ENCODE measurements at places on chromosomes 3 and 15.

GRCh38 chr15:47484059-47484458 is 233.2 kb upstream of the SEMA6D start:
- DNase-seq, result no peak

GRCh38 chr3:119538772-119539171 is 20.6 kb downstream of the CD80 start:
- no peak for DNase-seq

GRCh38 chr3:40191251-40191650 is 118.3 kb upstream of the EIF1B start:
- DNase-seq, result no peak

DNA sequence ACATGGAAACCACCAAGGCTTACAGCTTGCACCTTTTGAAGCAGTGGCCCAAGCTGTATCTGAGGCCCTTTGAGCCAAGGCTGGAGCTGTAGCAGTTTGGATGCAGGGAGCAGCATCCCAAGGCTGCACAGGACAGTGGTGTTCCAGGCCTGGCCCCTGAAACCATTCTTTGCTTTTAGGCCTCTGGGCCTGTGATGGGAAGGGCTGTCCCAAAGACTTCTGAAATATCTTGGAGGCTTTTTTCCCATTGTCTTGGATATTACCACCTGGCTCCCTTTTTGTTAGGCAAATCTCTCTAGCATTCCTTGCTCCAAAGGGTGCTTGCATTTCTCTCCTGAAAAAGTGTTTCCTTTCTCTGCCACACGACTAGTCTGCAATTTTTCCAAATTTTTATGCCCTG is 302.8 kb upstream of the MDFIC2 start:
- DNase-seq, result no peak

GRCh38 chr3:101143012-101143411 is 149.8 kb upstream of the ABI3BP start:
- no peak for DNase-seq

- no peak for DNase-seq
Observed at GRCh38 chr3:141686466-141687291, 51.4 kb upstream of the RNF7 start.

GRCh38 chr3:187085021-187085666 is 54.2 kb downstream of the RPL39L start:
- DNase-seq, result no peak
